ENCODE measurements at places on chromosomes 4 and X. TPM values are rescaled to one million over a fixed set of nuclear protein-coding genes. Genes with fewer than 3 reads are reported as not detected.

The SMAD1 gene
- 43.2 TPM for total RNA-seq

The GUF1 gene
- 18.5 TPM for total RNA-seq

The IQSEC2 gene
- 12.0 TPM for total RNA-seq

The MAGEB18 gene
- total RNA-seq: not detected

The NEUROG2 gene
- not detected for total RNA-seq

The NR3C2 gene
- 0.40 TPM for total RNA-seq

The TEX13C gene
- not detected for total RNA-seq

The GPR78 gene
- total RNA-seq: not detected

The NSG1 gene
- 17.8 TPM for total RNA-seq

The TIGD4 gene
- 0.50 TPM for total RNA-seq

The CSN1S1 gene
- not detected for total RNA-seq

The BANK1 gene
- 0.17 TPM for total RNA-seq

The METTL14 gene
- 36.5 TPM for total RNA-seq

The FHDC1 gene
- total RNA-seq: 29.3 TPM

The PNMA3 gene
- total RNA-seq: 0.17 TPM

The MSX1 gene
- total RNA-seq: 2.3 TPM

The TMSB15A gene
- total RNA-seq: 0.69 TPM

The UCP1 gene
- not detected for total RNA-seq

The DNAAF6 gene
- not detected for total RNA-seq

The HS6ST2 gene
- not detected for total RNA-seq

The SLC10A4 gene
- total RNA-seq: not detected

The MAGEC1 gene
- not detected for total RNA-seq

The TCEAL9 gene
- 71.1 TPM for total RNA-seq

The PRDM8 gene
- total RNA-seq: 0.33 TPM

The SLC4A4 gene
- total RNA-seq: not detected

The FAM47E gene
- 1.5 TPM for total RNA-seq

The GRPR gene
- total RNA-seq: 0.17 TPM

The MAML3 gene
- total RNA-seq: 0.45 TPM

The MAP7D2 gene
- total RNA-seq: 5.0 TPM

The ZFP42 gene
- total RNA-seq: not detected

The CENPVL3 gene
- total RNA-seq: 0.17 TPM

The OPHN1 gene
- 5.3 TPM for total RNA-seq

The YY2 gene
- 1.5 TPM for total RNA-seq

The SSX2 gene
- total RNA-seq: not detected

The KLHL13 gene
- 23.0 TPM for total RNA-seq

The FATE1 gene
- not detected for total RNA-seq

The GYPA gene
- total RNA-seq: not detected

The ZFYVE28 gene
- 1.1 TPM for total RNA-seq

The MAGEA10 gene
- not detected for total RNA-seq

The GPR119 gene
- total RNA-seq: not detected

The MAGEA6 gene
- total RNA-seq: not detected

The PDZD4 gene
- 0.19 TPM for total RNA-seq

The CTAG1B gene
- total RNA-seq: not detected
